ENCODE measurements at places on chromosomes 12 and 14.

- DNase-seq = no peak
Observed at GRCh38 chr14:98822917-98823316, 449.1 kb downstream of the BCL11B start.

- no peak for DNase-seq
Observed at GRCh38 chr14:51382506-51382905, 142.5 kb downstream of the TMX1 start.

- peak; percentile 92 for DNase-seq
Observed at GRCh38 chr12:124422570-124423523, 128.0 kb downstream of the RFLNA start.

DNA sequence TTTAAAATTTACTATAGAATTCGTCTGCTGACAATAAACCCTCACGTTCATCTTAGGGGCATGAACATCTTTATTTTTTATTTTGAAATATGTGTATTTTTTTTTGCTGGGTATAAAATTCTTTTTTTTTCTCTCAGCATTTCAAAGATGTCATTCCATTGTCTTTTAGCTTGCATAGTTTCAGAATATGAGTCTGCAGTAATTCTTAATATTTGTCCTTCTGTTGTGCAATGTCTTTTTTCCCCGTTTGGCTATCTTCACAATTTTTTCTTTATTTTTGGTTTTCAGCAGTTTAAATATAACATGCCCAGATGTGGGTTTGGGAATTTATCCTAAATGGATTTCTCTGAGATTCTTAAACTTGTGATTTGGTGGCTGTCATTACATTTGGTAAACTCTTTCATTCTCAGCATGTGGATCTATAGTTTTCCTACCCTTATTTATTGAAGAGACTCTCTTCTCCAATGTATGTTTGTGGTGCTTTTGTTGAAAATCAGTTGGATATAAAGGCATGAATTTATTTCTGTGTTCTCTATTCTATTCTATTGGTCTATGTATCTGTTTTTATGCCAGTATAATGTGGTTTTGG is 37.8 kb upstream of the PLBD1 start:
- DNase-seq = no peak

DNA sequence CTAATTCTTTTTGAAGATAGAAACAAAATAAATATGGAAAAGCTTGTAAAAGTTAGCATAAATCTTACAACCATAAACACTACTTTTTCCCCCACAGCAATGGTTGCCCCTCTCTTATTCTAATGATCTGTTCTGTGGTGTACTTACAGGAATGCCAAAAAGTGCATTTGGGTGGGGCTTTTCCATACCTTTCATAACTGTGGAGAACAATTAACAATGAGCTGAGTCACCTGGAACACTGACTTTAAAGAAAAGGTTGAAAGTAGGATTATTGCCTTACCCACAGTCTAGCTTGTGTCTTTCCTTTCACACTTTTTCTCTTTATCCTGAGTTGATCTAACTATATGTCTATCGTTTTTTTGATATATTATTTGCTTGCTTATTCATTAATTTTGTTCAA is 86.9 kb downstream of the TPH2 start:
- DNase-seq = no peak

- DNase-seq = no peak
Observed at GRCh38 chr14:23033801-23034497, 751 bp downstream of the PSMB5 start.
